ENCODE measurements at places on chromosomes 1 and 21. TPM values are rescaled to one million over a fixed set of nuclear protein-coding genes. Genes with fewer than 3 reads are reported as not detected.
A peak's percentile ranks its signal among the peaks of the same experiment; 100 is the strongest.

Gene RNF187
- total RNA-seq = 65.6 TPM

- no peak for DNase-seq
- peaks cover 2% of the 10 kb centered on the region for H3K36me3 ChIP-seq
These were observed 46.8 kb upstream of the TARDBP start for GRCh38 chr1:10965546-10966226.

GRCh38 chr1:217333939-217334338 is 297.0 kb downstream of the GPATCH2 start:
- H3K36me3 ChIP-seq = no peaks in the 10 kb centered on the region
- DNase-seq = no peak
- H3K4me1 ChIP-seq = no peaks in the 10 kb centered on the region

Gene RGS7
- total RNA-seq = not detected

GRCh38 chr1:100400404-100400803 is 48.1 kb downstream of the CDC14A start:
- no peaks in the 10 kb centered on the region for H3K27me3 ChIP-seq
- peaks cover 5% of the 10 kb centered on the region for H3K36me3 ChIP-seq
- peak overlapping the region; percentile 88 for H3K27ac ChIP-seq
- peak overlapping the region; percentile 83 for H3K4me3 ChIP-seq
- DNase-seq = peak; percentile 55

Gene KIF21B
- 87.7 TPM for total RNA-seq

Gene BMP8B
- total RNA-seq = not detected

DNA sequence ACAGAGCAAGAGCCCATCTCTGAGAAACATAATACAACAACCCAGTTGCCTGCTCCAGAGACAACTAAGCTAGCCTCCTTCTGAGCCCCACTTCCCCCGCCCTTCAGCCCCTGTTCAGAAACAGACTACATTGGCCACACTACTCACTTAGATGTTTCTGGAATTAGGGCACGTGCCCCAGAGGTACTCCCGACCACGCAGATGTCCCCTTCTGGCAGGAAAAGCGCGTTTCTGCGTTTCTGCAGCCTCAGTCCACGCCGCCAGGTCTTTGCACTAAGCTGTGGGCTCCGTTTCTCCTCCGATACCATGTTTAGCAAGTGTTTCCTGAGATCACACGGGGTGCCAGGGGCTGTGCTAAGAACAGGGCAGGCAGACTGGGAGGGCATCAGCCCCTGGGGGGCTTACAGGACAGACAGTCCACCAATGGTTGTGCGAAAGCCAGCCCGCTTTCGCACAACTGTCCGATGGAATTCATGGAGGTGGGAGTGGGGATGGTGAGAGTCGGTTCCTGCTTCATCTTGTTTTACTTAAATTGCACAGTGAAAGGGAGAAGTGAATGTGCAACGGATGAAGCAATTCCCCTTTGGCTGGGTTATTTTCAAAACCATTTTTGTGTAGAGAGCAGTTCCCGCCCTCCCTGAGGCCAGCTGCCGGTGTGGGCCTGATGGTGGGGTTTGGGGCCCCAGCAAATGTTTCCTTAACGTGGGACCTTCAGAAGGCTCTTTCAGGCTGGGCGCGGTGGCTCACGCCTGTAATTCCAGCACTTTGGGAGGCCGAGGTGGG is 2.7 kb downstream of the PIK3CD start:
- H3K4me3 ChIP-seq = peak overlapping the region; percentile 98
- DNase-seq = no peak
- no peaks in the 10 kb centered on the region for H3K36me3 ChIP-seq
- no peaks in the 10 kb centered on the region for H3K27me3 ChIP-seq
- peaks cover 46% of the 10 kb centered on the region for H3K4me1 ChIP-seq

- H3K36me3 ChIP-seq = peaks cover 4% of the 10 kb centered on the region
- H3K27ac ChIP-seq = no peak overlapping the region
- H3K4me1 ChIP-seq = peaks cover 13% of the 10 kb centered on the region
- peak overlapping the region; percentile 89 for H3K4me3 ChIP-seq
These were observed 2.1 kb downstream of the KIF26B start for GRCh38 chr1:245156736-245157505.

Gene PALMD
- total RNA-seq = not detected

- H3K36me3 ChIP-seq = peaks cover 3% of the 10 kb centered on the region
- H3K4me3 ChIP-seq = peak overlapping the region; percentile 94
- H3K27me3 ChIP-seq = no peaks in the 10 kb centered on the region
- peaks cover 38% of the 10 kb centered on the region for H3K4me1 ChIP-seq
- peak overlapping the region; percentile 94 for H3K27ac ChIP-seq
These were observed 927 bp downstream of the UAP1 start for GRCh38 chr1:162562470-162562828.

- peaks cover 2% of the 10 kb centered on the region for H3K36me3 ChIP-seq
- peaks cover 9% of the 10 kb centered on the region for H3K27me3 ChIP-seq
- no peak overlapping the region for H3K4me3 ChIP-seq
- no peak for DNase-seq
- no peaks in the 10 kb centered on the region for H3K4me1 ChIP-seq
- no peak overlapping the region for H3K27ac ChIP-seq
These were observed 75.0 kb upstream of the DUSP10 start for GRCh38 chr1:221816899-221817298.

Gene SPRR5
- total RNA-seq = not detected

Gene TTC22
- total RNA-seq = 10.4 TPM

GRCh38 chr1:8408151-8408839 is 90.4 kb downstream of the SLC45A1 start:
- peak overlapping the region; percentile 90 for H3K27ac ChIP-seq
- peak overlapping the region; percentile 79 for H3K4me3 ChIP-seq
- no peaks in the 10 kb centered on the region for H3K27me3 ChIP-seq
